Stimulated activated CD4-positive, alpha-beta T cell treated with anti-CD3 and anti-CD28 coated beads, Interleukin-15, amount 100 ng/mL, for 48 hours (primary cell): ENCODE measurements at places on chromosomes 4 and X.

- DNase-seq = no peak
Observed at GRCh38 chr4:102586644-102587021, 85.5 kb downstream of the NFKB1 start.

- no peak for DNase-seq
Observed at GRCh38 chr4:182369211-182369610, 126.0 kb downstream of the TENM3 start.

- DNase-seq = no peak
Observed at GRCh38 chr4:183658362-183659028, 490 bp downstream of the RWDD4 start.

- DNase-seq = no peak
Observed at GRCh38 chr4:13653766-13654161, 26.2 kb upstream of the BOD1L1 start.

GRCh38 chr4:96016634-96017299 is 176.9 kb downstream of the PDHA2 start:
- no peak for DNase-seq

DNA sequence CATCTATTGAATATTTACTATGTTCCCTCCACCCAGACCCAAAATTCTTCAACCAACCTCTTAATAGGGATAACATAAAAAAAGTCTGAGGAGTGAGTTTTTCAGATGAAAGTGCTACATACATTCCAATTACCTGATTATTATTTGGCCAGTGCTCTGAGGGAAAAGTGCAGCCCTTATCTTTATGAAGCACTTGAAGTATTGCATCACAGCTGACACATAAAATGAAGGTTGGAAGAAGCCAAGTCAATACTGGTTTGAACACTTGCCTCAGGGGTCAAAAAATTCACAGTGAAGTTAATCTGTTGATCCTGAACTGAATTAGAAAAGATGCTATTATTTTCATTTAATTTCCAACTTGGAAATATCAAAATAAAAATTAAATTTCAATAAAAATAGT is 498.9 kb downstream of the INPP4B start:
- no peak for DNase-seq

DNA sequence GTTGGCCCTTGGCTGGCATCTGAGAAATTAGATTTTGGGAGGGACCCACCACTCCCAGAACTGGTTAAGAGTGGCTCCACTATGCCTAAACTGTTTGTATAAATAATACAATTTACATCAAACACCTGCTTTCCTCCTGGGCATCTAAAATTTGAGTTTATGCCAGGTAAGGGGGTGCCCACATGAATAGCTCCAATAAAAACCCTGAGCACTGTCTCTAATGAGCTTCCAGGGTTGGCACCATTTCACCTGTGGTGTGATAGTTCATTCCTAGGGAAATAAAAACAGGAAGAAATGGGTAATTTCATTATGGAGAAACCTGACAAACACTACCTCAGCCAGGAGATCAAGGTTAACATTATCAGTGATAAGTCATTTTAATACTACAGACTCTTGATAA is 119.7 kb downstream of the FRYL start:
- no peak for DNase-seq

- no peak for DNase-seq
Observed at GRCh38 chr4:176309772-176310171, 10.0 kb upstream of the SPCS3 start.

DNA sequence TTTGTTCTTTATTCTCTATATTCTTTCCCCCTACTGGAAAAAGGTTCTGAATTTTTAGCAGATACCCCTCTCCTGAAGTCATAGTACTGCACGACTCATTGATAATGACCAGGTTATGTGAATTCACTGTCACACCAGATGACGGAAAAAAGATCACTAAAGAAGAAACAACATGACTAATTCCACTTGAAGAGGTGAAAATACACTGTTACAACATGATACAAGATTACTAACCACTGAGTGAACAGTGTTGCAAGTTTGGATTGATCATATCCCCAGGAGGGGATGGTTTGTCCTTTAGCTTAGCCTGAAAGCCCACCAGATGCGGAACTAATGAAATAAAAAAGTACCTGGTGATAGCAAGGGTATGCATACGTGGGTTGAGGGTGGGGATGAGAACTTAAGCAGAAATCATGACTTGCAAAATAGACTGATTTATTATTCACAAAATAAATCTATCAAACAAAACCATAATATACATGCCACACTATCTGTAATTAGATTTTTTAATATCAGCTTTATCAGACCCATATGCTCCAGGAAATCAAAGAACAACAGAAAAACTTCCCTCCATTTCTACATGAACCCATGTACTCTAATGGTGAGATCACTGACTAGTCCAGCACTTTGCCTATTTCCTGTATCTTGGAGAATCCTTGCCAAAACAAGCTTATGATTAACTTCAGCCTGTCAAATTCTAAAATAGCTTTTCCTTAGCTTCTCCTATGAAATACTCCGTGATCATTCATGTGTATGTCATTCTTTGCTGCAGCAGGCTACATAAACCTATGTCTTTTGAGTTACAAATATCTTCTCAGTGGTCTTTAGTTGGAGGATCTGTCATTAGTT is 257.4 kb upstream of the AGA start:
- no peak for DNase-seq

DNA sequence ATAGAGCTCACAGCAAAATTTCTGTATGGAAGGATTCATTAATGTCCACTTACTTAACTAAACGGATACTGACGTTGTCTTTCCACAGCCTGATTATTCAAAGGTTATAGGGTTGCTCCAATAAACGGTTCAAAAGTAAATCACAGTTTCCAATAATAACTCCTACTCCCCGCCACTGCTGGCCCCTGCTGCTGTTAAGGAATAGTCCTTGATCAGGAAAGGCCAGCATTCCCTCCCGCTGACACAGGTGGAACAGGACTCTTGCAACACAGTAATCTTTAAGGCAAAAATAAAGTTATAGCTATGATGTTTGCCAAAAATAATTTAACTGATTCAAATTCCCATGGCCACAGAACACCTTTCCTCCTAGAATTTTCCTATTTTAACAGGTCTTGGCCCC is 53.9 kb downstream of the FAT1 start:
- DNase-seq = no peak

DNA sequence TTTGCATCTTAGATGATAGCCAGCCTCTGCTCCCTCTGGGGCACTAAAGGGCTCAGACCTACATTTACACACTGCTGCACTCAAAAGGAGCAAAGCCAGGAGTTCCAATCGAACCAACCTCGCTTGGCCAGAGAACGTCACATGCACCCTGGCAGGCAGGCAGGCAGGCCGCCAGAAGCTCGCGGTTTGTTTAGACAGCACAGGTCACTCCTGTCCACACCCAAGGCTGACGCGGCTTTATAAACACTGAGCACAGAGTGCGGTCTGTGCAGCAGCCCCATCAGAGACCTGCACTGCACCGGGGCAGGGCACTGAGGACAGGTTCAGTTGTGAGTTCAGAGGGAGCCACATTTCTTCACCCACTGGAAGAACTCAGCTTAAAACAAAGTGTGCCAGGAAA is 143.9 kb downstream of the BCOR start:
- no peak for DNase-seq

- DNase-seq = no peak
Observed at GRCh38 chr4:84498935-84499623, at the start of gene NKX6-1. Gene NKX6-1 (minus strand): TSS chr4:84499292. CDS start chr4:84498228, 1,064 bp downstream.

DNA sequence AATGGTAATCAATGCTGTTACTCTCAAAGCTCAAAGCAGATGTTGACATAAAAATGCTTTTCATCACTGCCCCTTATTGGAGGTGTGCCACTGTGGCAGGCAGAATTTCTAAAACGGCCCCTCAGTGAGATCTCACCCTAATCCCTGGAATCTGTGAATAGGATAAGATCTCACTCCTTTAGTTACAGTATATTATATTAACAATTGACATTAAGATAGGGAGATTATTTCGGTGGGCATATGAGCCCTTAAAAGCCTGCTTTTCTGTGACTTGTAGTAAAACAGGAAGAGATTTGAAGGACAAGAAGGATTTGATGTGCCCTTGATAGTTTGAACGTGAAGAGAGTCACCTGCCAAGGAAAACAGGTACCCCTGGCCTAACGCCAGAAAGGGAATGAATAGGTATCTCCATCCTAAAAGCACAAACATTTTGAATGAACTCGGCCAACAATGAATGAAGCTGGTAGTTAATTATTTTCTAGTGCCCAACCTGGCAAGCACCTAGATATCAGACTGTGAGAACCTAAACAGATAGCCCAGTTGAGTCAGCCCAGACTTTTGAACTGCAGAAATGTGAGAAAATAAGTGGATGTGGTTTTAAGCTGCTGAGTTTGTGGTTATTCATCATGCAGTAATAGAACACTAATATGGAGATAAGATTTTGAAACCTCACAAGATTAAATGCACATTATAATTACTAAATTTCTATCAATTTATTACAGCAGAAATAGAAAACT is 881.6 kb downstream of the PCDH18 start:
- DNase-seq = no peak

DNA sequence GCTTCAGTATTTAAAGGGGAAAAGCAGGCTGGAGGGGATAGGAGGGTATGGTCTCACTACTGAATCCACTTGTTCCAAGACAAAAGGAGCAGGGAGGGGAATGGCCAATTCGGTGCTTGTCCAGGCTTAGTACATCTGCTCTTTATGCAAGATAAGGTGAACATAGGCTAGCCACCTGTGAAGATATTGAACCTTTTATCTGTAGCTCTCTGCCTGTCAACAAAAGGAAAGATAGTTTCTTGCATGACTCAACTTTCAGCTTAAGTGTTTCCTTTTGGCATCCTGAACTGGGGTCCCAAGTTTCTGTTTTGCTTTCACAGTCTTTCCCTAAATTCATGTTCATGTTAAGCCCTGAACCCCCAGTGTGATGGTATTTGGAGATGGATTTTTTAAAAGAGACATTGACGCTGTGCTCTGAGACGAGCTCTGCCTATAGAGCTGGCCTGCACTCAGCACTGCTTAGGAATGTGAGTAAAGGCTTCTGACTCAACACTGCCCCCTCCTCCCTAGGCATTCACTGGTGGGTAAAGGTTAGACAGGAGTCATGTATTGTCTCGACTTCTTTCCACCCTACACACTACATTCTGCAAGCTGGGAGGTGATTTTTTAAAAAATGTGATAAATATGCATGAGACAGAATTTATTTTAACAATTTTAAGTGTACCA is 28.2 kb downstream of the FAM149A start:
- DNase-seq = no peak

DNA sequence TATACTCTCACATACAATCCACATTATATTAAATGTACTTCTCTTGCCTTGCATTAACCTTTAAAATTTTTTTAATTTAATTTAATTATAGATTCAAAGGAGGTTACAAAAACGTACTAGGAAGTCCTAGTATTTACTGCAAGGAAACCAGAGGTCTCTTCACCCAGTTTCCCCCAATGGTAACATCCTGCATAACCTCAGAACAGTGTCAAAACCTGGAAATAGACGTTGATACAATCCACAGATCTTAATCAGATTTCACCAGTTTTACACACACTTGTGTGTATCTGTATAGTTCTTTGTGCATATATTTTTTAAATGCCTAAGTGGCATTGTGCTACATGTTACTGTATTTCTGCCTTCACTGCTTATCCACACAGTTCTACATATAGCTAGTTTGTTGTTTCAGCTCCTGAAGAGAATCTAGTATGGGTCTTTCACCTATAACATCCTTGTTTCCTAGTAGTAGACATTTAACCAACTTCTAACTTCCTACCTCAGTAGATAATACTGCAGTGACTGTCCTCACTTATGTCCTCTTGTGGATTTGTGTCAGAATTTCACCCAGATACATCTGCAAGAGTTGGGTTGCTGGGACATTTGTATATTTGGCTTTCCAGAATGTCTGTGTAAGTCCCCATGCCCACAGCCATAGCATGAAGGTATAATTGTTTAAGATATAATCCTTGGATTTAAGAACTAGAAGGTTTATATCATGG is 103.2 kb downstream of the NFKB1 start:
- DNase-seq = no peak

- no peak for DNase-seq
Observed at GRCh38 chr4:51932261-51932660, 87.9 kb downstream of the LRRC66 start.

DNA sequence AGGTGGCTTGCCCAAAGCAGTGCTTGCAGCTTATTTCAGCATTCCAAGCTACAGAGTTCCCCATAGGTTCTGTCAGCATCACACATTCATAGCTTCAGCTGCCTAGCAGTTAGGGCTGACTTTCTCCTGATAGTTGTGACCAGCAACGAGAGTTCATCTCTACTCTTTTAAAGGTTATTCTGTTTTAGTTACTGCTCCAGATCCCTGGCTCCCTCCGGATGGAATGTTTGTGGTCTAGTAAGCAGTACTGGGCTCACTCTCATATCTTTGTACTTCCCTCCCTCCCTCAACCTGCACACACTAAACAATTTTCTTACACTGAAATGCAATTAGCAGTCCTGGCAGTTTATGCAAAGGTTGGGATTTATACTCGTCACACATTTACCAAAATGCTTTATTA is 43.9 kb downstream of the PTTG2 start:
- DNase-seq = no peak

- no peak for DNase-seq
Observed at GRCh38 chr4:143399113-143399949, 62.7 kb downstream of the GAB1 start.

GRCh38 chrX:154490021-154490413 is 412 bp downstream of the SLC10A3 start:
- no peak for DNase-seq

GRCh38 chr4:189162073-189162789 is 778.4 kb upstream of the FRG1 start:
- DNase-seq = no peak

GRCh38 chrX:131782646-131783045 is 238.8 kb downstream of the OR13H1 start:
- no peak for DNase-seq

- no peak for DNase-seq
Observed at GRCh38 chr4:75552452-75552851, 3.4 kb upstream of the ODAPH start.

GRCh38 chr4:114384629-114385028 is 214.0 kb upstream of the UGT8 start:
- no peak for DNase-seq

DNA sequence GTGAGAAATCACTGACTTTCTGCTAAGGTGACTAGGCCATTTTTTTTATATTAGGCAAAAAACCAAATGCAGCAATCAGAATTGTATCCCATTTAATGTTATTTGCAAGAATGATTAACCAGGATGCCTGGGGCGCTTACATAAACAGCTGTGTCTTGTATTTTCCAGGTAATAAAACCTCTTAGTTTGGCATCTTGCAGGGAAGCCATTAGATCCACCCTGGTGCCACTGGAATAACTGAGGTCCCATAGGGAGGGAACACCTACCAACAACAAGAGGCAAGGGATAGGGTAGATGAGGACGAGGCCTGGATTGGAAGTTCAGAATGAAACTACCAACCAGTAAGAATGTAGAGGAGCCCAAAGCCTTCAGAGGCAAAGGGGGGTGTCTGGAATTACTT is 288.3 kb downstream of the ARHGAP24 start:
- no peak for DNase-seq
